NCI-H748 treated with DMSO at 0.1 percent for 48 hours (cell line): ENCODE measurements at places on chromosomes 12 and 14.

DNA sequence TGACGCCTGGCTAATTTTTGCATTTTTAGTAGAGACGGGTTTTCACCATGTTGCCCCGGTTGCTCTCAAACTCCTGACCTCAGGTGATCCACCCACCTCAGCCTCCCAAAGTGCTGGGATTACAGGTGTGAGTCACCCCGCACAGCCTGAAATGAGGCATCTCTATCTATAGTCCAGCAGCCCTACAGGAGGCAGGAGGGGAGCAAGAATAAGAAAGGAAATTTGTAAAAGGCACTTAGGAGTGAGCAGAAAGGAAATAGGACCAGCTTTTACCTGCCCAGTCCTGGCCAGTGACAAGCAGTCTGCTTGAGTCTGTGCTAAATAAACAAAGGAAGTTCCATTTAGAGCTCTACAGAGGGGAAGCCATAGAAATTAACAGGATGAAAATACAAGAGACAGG lies 15.0 kb upstream of the PSMA6 start:
- DNase-seq, result no peak

GRCh38 chr14:73232984-73233383 lies 4.3 kb upstream of the PAPLN start:
- no peak for DNase-seq

DNA sequence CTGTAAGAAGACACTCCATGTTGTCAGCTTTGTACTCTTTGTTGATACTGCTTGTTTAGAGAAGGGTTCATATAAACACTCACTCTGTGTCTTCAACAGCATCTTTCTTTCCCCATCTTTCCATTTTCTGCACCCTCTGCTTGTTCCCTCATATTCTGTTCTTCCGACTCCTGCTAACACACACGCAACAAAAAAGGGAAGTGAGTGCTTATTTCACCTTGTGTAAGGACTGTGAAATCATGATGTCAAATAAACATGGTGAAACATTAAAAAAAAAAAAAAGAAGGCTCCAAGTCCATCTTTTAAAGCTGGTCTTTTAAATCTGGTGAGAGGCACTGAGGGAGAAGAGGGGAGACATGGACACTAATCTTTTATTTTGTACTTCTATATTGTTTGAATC lies 145.4 kb downstream of the RPAP3 start:
- DNase-seq, result no peak

DNA sequence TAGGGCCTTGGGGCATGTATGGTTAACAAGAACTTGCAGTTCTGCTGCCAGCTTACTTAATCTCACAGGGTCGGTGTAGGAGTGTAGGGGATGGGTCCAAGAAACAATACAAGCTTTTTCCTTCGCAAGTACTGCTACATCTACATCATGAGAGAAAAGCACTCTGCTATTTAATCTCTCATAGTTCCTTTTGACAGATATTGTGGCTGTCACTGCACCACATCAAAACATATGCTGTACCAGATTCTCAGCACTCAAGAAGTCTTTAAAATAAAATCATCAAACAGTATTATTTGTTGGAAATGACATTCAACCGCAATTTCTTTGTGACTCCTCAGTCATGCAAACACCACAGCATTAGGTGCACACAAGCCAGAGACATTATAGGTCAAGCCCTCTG lies 215.5 kb upstream of the BMP4 start:
- DNase-seq, result no peak

GRCh38 chr12:120015313-120015712 lies 26.3 kb downstream of the BICDL1 start:
- no peak for DNase-seq

DNA sequence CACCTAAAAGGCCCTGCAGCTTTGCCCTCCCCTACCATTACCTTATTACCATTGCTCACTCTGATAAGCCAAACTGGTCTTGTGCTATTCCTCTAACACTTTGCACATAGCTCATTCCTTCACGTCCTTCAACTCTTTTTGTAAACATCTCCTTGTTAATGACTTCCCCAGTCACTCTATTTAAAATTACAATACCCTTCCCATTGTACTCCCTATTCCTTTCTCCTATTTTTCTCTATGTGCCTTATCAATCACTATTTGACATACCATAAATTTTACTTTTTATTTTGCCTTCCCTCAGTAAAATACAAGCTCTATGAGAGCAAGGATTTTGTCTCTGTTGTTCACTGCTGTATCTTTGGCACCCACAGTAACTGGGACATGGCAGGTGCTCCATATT lies 5.4 kb downstream of the SARNP start:
- DNase-seq, result no peak

DNA sequence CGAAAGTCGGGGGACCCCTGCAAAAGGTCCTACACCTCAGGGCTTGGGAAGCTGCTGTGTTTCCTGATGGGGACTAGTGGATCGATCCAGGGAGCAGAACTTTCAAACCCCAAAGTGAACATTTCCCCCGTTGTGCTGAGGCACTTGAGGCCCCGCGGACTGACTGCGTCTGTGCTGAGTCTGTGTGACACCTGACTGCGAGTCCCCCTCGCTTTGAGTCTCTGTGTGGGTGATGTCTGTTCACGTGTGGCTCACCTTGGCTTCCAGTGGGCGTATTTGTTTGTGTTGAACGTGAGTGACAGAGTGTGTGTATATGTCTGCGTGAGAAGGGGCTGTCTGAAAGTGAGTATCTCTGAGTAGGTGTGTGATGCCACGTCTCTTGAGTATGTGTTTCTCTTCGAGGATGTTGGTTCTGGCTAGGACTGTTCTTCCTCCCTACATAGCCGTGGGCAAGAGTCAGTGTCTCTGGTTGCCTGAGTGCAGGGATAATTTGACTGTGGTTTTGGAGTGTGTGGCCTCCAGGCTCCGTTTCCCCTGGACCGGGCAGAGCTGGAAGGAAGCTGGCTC lies 1.3 kb downstream of the TEAD4 start:
- no peak for DNase-seq

GRCh38 chr12:63911341-63911740 lies 66.8 kb downstream of the SRGAP1 start:
- no peak for DNase-seq

DNA sequence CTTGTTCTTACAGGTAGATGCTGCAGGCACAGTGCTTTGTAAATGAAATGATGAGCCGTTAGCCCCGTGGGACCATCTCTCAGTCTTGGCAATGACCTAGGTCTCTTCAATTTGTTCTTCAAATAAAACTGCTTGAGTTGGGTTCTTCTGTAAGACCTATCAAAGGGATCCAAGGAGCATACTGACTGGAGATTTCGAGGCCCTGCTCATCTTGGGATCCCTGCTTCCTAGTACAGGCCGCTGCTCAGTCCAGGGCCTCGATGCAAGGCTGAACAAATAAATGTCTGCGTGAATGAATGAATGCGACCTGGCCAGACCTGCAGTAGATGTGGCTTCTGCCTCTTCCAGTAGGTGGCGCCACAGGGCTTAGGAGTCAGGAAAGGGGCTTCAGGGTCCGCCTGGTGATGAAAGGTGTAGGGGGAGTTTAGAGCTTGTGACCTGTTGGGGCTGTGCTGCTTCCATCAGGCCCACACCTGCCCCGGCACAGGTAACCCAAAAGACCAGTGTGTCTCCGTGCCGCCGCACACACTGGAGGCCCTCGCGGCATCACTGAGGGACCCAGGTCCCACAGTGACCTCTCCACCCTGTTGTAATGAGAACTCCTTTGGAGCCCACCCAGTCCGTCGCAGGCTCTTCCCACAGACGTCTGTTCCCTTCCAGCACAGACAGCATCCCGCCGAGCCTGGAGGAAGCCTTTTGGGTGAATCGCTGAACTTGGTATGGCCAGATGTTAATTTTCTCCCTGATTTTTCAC lies 4.4 kb downstream of the CACNA1C start:
- peak; percentile 40 for DNase-seq
